Daoy (cell line): ENCODE measurements at places on chromosomes 12 and 14. TPM values are rescaled to one million over a fixed set of nuclear protein-coding genes. Genes with fewer than 3 reads are reported as not detected.
A peak's percentile ranks its signal among the peaks of the same experiment; 100 is the strongest.

LAG3 gene
- 0.33 TPM in 1 of 2 replicates, not detected in the other for total RNA-seq

MMP14 gene
- total RNA-seq: 158 and 176 TPM in 2 replicates

GYS2 gene
- not detected in 2 replicates for total RNA-seq

CLEC2D gene
- 0.34 and 0.39 TPM in 2 replicates for total RNA-seq

ESYT1 gene
- 54.3 and 69.6 TPM in 2 replicates for total RNA-seq

DNA sequence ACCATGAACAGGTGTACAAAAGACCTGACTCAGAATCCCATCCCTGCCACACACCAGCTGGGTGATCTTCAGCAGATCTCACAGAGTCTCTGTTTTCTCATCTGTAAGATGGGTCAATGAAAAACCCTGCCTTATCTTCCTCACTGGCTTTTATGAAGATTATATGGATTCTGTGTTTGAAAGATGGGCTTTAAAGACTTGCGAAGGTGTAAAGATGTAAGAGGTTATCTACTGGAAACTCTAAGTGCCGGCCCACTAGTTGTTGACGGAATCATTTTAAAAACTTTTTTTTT is 15.3 kb upstream of the ANKRD33 start:
- DNase-seq: no peak

GRCh38 chr12:25005376-25005775 is 56.5 kb upstream of the BCAT1 start:
- no peak for DNase-seq

GRCh38 chr12:58095002-58095401 is 153.6 kb downstream of the ATP23 start:
- no peak for DNase-seq

DNA sequence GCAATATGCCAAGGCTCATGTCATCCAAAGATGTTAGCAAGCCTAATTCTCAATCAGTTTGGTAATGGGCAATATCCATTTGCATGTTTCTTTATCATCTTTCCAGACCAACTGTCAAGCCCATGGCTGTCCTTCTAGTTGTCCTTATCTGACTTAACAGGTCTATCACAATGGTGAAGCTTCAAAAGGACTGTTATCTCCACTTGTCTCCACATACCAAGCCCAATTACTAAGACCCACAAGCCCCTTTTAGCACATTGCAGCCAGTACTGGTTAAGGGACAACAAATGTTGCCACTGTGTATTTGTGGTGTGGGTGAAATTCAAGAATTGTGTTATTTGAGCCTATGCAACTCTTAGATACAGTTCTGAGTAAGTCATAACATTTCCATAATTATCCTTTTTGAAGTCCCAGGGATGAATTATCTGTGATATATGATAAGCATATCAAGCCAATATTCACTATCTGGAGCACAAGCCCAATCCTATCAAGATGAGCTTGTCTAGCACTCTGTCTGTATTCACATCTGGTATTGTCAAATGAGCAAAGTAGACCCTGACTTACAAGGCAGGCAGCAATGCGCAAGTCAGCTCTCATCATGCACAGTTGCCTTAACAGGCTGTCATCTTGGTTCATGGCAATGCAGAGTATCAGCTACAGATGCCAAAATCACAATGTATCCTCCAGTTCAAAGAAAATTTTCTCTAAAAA is 19.3 kb upstream of the ST8SIA1 start:
- DNase-seq: no peak

DNA sequence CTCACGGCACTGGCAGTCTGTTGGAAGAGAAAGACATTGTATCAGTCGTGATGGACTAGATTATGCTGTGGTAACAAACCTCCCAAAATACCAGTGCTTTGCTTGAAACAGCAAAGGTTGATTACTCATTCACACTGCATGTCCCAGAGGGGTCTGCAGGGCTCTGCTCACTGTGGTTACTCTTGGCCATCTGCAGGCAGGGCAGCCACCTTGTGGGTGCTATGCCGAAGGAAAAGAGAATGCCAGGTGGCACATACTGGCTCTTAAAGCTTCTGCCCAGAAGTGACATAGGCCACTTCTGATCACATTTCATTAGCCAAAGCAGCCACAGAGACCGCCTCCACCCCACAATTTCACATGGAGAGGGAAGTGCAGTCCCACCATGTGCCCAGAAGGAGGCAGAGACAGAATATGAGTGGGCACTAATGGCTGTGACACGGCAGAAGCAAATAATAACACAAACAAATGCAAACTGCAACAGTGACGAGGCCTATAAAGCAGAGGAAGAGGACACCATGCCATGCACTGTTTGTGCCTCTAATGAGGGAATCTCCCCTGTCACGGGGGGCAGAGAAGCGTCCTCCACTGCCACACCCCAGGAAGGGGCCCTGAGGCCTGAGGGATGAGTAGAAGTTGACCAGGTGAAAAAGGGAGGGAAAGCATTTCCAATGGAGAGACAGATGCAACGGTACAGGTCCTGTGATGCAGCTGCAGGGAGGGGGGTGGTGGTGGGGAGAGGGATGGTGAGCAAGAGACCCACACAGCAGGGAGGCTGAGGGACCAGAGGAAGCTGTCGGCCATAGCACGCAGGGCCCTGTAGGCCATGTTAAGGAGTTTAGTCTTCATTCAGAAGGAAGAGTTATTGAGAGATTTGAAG is 51.7 kb upstream of the KICS2 start:
- DNase-seq: peak; percentile 22

GRCh38 chr12:47944685-47945340 is 18.6 kb upstream of the TMEM106C start:
- no peak for DNase-seq

- no peak for DNase-seq
Measured at GRCh38 chr12:48176417-48176751, 7.1 kb upstream of the CCDC184 start.

- DNase-seq: no peak
Measured at GRCh38 chr12:2431810-2432209, 363.0 kb upstream of the FKBP4 start.

DNA sequence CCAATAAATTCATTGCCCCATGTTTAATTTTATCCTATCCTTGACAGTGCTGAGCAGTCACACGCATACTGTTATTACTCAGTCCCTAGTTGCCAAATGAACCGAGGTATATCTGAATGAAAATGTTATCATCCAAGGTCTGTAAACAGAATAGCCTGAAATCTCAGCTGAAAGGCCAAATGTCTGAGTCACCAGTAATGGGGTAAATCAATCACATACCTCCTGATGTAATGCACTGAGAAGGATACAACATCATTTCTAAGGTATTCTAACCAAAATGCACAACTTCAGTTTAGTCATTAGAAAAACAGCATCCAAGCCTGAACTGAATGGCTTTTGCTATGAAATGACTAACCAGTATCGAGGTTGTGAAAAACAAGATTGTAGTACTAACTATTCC is 228.6 kb downstream of the DPF3 start:
- DNase-seq: peak; percentile 94

DNA sequence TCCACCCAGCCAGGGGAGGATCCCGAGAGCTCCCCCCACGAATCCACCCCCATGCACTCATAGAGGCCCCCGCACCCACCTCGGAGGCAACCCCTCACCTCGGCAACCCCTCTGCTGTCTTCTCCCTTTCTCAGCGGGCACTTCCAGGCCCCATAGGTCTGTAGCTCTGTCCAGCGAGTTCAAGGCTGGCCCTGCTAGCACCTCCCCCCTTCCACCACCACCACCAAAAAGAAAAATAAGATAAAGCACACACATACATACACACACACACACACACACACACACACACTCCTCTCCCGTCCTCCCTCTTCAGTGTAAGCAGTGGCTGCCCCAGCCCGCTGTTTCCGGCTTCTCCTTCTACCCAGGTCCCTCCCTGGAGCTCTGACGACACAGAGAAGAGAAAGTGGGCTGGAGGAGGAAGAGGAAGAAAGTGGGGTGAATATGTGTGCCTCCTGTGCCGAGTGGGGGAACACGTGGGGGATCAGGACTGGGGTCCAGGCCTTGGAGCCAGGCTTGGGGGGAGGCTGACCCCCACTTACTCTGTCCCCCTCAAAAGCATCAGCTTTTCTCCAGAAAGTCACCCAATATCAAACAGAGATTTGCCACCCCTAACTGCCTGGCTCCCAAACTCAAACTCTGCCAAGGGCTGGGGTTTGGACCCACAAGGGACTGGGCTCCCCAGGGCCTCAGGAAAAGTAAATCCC is at the start of gene STAT6:
Gene STAT6 (minus strand): TSS at position 332 of the 704 bp plus-strand sequence. CDS start 3,084 bp downstream, outside the sequence.
- DNase-seq: peak; percentile 86

DNA sequence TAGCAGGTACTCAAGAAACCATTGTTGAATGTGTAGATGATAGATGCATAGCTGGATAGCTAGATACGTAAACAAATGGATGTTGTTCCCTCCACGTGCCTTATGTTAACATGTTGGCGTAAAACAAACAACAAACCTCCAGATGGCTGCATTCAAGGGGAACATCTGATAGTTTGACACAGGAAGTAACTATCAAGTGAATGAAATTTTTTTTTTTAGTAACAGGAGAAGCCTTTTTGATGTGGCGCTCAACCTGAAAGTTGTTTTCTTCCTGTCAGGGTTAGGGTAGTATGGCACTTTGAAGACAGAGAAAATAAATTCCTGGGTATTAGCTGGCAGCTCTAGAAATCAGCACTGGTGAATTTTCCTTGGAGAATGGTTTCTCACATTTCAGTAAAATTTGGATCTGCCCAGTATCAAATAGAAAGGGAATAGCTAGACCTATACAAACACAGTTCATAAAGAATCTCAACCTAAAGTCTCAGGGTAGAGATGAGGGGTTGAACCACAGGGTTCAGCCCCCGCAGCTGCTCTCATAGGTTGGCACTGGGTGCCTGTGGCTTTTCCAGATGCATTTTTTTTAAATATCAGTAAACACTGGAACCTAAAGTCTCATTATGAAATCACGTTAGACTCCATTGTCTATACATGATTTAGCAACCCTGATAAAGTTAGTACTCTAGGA is 18.8 kb upstream of the RAP1B start:
- no peak for DNase-seq

- no peak for DNase-seq
Measured at GRCh38 chr12:113720629-113721028, 245.5 kb downstream of the RBM19 start.

GRCh38 chr14:50123062-50123461 is 6.7 kb upstream of the VCPKMT start:
- DNase-seq: no peak

- peak; percentile 46 for DNase-seq
Measured at GRCh38 chr14:86532219-86532618, 1002.3 kb downstream of the FLRT2 start.

DNA sequence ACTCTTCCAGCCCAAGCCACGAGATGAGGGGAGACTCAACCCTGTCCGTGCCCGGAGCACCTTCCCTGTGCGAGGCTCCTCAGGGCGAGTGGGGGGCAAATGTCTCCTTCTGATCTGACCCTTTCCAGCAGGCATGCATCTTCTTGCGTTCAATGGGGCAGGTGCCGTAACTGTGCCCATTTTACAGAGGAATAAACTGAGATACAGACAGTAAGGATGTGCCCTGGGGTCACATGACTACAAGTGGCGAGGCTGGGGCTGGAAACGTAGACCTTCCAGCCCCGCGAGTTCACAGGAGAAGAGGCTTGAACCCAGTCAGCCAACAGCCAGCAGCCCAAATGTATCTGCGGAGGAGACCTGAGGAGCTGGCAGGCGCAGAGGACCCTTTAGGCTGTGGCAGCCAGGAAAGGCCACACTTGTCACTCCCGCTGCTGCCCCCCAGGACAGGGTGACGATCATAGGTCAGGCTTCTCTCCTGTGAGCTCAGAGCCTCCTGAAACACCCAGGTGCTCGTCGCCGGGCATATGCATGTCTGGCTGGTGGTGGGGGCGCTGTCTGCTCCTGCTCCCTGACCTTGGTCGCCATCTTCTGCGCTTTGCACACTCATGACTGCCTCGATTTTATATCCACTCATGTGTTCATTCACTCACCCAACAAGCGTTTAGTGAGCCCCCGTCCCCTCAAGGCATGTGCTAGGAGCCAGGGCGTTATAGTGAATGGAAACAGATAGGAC is 41.7 kb downstream of the CCDC88C start:
- no peak for DNase-seq

GRCh38 chr14:93150227-93151208 is 34.2 kb downstream of the MOAP1 start:
- no peak for DNase-seq

DNA sequence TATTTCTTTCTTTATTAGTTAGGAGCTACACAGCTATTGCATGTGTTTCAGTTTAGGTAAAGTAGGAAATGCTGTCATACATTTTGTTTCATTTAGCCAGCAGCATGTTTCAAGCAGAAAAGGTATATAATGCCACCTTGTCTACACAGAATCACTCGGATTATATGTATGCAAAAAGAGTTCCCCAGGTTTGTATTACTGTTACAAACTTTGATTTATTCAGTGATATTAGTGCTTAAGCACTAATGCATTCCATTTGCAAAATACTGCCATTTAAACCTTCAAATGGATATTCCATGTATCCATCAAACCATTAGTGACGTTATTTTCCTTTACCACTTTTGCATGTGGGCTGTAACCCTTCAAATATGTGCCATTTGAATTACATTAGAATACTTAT is 564.0 kb downstream of the RPL10L start:
- no peak for DNase-seq

DNA sequence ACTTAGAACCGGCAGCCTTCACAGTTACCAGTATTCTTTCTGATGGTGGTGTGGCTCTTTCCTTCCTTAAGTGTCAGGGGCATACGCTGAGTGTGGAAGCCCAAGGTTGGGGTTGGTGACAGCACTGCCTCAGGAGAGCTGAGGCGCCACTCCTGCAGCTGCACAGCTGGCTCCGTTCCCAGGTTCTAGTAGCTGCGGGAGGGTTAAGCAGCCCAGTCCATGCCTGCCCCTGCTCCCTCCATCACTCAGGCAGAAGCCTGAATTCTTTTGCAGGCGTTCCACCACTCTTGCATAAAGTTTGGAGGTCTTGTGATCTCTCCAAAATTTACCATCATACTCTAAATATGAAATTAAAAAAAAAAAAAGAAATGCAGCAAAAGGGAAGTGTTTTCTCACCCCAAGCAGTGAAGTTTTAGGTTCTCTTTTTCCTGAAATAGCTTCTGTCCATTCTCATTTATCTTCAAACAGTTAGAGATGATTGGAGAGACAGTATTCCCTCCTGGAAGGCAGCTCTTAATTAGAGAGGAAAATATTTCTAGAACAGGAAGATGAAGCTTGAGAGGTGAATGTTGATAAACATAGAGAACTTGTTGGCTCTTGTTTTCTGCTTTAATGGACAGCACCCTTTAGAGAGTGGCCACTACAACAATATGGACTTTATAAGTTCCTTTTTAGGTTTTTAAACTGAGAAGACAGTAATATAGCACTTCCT is 136.1 kb downstream of the FGD4 start:
- DNase-seq: peak; percentile 83

DNA sequence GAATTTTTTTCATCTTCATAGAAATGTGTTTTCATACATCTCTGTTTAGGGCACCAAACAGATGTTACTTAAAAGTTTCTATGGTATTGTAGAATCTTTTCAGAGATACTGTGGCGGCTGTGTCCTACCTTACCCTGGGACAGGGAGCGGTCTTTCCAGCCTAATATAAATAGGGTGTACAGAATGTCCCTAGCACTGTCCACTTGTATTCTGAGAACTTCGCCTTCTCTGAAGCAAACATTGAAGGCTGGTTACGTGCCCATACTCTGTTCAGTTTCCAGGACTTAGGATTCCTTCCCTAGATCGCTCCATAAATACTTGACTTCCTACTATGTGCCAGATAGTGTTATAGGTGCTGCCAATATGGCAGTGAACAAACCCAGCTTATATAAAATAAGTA is 24.3 kb upstream of the SLC38A2 start:
- no peak for DNase-seq

GRCh38 chr12:44314007-44314500 is 478.2 kb downstream of the TMEM117 start:
- no peak for DNase-seq
